ENCODE measurements at places on chromosomes 16 and 17. TPM values are rescaled to one million over a fixed set of nuclear protein-coding genes. Genes with fewer than 3 reads are reported as not detected.

Gene TEX14
- 0.13 TPM for total RNA-seq

Gene ZNF771
- total RNA-seq = 13.3 TPM

DNA sequence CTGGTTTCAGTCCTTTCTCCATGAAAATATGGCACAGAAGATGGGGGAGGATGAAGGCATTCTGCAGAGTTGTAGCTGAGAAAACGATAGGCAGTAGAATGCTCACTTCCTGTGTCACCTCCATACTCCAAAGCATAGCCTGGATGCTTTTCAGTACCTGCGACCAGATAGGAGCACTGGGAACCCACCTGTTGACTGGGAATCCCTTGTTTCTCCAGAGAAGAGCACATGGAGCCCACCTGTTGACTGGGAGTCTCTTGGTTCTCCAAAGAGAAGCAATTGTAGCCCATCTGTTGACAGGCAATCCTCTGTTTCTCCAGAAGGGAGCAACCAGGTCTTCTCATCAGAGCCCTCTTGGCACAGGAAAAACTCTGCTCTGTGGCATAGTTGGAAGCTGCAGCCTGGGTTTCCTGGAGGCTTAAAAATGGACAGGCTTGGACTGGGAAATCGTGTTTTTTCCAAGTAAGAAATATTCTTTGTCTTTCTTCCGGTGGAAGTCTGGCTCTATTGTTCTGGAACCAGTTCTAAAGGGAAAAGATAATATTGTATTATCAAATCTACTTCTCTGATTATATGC is 13.2 kb downstream of the TERF2IP start:
- no peaks in the 10 kb centered on the region for H3K27me3 ChIP-seq
- DNase-seq = no peak
- no peaks in the 10 kb centered on the region for H3K36me3 ChIP-seq
- H3K27ac ChIP-seq = no peak overlapping the region
- no peak overlapping the region for H3K4me3 ChIP-seq
- H3K4me1 ChIP-seq = no peaks in the 10 kb centered on the region

GRCh38 chr17:6179017-6179416 is 108.8 kb downstream of the WSCD1 start:
- no peak for DNase-seq
- no peak overlapping the region for H3K4me3 ChIP-seq
- no peaks in the 10 kb centered on the region for H3K36me3 ChIP-seq

All from ovary (tissue), 10 donors.